Esophagus squamous epithelium (tissue), 5 donors: ENCODE measurements at places on chromosomes 1 and 21.

- DNase-seq: no peak
These were observed 10.5 kb downstream of the SNAP47 start for GRCh38 chr1:227745568-227746265.

DNA sequence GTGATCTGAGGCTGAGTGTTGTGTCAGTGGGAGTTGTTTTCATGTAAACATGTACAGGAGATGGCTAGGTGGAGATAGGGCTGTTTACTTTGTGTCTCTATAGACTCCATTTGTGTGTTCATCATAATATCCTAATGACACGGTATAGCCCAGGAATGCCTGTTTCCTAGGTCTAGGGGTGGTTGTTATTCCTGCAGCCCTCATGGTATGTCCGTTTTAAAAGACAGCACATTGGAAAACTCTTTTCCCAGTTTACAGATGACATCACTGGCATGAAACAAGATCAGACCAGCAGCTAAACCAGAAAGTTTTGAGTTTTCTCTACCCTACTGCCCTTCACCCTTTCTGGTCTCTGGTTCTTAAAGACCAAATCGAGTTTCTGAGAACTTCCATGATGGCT is 227.3 kb upstream of the TMEM51 start:
- DNase-seq: no peak

DNA sequence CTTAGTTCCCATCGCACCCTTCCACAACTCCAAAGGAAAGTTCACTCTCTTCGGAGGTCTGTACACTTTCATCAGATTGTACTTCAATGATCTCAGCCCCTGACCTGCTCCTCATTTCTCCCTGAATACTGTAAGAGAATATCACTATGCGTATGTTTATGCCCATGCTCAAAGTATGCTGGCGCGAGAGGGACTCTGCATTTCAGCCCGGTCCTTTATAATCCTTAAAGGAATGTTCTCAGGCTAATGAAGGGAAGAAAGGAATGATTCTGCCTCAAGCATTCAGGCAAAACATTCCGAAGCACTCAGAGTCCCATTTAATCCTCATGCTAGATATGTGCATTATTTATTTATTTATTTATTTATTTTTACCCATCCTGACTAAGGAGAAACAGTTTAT is 76.8 kb downstream of the PLD5 start:
- no peak for DNase-seq

- DNase-seq: no peak
These were observed 80.0 kb downstream of the DYRK1A start for GRCh38 chr21:37446552-37446951.

- DNase-seq: no peak
These were observed 5.1 kb upstream of the C1orf162 start for GRCh38 chr1:111468717-111469100.

DNA sequence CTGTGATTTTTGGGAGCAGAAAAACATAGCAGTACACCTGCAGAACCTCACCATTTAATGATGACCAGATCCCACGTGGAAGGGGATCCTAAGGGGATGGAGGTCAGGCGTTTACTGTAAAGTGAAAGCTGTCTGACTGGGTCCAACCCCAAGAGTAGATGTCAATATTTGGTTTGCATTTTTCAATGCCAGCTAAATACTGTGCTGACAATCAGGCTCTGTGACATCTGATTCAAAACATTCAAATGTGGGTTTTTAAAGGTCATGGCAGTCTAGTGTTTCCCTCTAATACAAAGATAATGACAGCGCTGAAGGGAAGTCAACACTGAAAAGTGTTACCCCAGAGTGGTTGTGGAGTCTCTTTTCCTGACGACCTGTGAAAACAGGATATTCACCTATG is 68.1 kb downstream of the SPAG17 start:
- no peak for DNase-seq

DNA sequence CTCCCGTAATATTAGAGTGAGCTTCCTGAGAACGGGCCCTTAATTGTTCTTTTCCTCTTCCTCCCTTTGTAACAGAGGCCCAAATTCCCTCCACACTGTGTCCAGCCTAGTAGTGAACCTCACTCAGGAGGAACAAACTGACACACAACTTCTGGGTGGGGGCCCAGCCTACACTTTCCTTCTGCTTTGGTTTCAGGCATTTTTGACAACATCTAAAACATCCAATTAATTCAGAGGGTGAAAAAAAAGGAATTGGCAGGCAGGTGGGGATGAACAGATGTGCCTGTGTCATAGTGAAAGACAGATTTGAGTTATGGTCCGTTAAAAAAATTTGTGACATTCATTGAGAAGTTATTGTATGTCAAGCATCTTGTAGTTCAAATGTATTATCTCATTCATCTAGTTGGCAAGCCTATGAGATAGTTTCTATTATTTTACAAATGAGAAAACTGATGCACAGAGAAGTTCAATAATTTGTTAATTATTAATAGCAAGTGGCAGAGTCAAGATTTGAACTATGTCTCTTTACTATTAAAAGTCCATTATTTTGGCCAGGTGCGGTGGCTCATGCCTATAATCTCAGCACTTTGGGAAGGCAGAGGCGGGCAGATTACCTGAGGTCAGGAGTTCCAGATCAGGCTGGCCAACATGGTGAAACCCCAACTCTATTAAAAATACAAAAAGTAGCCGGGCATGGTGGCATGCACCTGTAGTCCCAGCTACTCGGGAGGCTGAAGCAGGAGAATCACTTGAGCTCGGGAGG is 41.6 kb upstream of the LRIG2 start:
- DNase-seq: no peak

- no peak for DNase-seq
These were observed 101.8 kb downstream of the PRDM16 start for GRCh38 chr1:3170561-3171453.

DNA sequence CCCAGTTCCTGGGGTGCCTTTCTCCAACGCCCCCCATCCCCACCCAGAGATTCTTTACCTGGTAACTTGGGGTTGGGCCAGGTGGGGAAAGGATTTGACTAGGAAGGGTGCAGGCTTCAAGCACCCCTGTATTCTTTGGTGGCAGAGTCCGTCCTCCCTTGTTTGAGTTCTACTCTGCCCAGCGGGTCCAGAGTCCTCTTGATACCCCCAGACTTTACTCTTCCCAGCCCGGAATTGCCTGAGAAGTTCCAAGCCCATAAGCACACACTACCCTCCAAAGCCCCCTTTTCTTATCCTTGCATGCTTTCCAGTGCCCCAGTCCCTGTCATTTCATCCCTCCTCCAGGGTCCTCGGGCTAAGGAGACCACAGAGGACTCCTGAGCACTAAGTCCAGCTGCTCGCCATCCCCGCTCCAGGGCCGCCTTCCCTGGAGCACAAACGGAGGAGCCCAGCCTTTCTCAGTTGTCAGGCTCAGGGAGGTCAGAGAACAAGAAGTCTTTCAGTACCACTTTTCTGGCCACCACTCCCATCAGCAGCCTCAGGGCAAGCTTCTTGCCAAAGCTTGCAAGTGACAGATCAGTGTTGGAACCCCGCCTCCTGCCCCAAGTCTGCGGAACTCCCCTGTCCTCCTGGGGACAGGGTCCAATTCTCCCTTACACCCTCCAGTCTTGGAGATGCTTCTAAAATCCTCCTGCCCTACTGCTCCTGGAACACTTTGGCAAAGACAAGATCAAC is 12.2 kb downstream of the SLC45A3 start:
- no peak for DNase-seq

DNA sequence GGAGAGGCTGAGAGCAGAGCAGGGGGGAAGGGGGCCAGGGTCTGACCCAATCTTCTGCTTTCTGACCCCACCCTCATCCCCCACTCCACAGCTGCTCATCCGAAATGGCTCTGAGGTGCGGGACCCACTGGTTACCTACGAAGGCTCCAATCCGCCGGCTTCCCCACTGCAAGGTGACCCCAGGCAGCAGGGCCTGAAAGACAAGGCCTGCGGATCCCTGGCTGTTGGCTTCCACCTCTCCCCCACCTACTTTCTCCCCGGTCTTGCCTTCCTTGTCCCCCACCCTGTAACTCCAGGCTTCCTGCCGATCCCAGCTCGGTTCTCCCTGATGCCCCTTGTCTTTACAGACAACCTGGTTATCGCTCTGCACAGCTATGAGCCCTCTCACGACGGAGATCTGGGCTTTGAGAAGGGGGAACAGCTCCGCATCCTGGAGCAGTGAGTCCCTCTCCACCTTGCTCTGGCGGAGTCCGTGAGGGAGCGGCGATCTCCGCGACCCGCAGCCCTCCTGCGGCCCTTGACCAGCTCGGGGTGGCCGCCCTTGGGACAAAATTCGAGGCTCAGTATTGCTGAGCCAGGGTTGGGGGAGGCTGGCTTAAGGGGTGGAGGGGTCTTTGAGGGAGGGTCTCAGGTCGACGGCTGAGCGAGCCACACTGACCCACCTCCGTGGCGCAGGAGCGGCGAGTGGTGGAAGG is 17.1 kb upstream of the HDAC1 start:
- DNase-seq: no peak

GRCh38 chr1:153510984-153511410 is 24.8 kb downstream of the S100A6 start:
- DNase-seq: no peak

GRCh38 chr1:88982055-88982454 is 10.4 kb downstream of the KYAT3 start:
- no peak for DNase-seq

DNA sequence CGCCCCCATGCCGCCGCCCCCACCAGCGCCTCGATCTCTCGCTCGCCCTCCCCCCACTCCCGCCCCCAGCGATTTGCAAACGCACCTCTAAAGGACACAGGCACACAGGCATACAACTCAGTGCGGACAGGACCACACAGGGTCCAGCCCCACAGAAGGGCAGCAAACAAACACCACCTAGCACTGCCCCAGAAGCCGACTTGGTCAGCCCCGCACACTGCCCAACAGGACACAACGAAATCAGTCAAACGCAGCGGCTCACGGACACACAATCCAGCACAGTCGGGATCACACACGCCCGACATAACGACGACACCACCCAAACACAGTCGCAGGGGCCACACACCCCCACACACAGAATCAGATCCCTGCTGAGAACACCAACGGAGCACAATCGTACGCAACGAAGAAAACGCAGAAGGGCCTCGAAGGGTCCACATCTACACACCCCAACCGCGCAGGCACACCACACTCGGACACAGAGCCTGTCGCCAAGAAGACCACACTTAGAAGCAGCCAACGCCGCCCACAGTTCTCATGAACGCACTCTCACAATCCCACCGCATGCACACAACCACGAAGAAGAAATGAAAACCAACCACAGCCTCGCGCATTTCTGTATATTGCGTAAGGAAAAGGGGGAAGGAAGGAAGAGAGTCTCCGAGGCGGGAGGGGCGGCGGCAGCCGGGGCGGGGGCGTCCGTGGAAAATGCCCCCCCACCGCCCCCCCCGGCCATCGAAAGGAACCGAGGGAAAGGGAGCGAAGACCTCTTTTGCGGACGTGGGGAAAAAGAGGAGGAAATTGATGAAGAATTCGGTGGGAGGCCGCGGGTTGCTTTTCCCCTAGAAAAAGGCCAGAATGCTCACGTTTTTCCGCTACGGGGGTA is 481 bp downstream of the TAL1 start:
- no peak for DNase-seq

- no peak for DNase-seq
These were observed 719.0 kb downstream of the RWDD3 start for GRCh38 chr1:95953015-95953414.

DNA sequence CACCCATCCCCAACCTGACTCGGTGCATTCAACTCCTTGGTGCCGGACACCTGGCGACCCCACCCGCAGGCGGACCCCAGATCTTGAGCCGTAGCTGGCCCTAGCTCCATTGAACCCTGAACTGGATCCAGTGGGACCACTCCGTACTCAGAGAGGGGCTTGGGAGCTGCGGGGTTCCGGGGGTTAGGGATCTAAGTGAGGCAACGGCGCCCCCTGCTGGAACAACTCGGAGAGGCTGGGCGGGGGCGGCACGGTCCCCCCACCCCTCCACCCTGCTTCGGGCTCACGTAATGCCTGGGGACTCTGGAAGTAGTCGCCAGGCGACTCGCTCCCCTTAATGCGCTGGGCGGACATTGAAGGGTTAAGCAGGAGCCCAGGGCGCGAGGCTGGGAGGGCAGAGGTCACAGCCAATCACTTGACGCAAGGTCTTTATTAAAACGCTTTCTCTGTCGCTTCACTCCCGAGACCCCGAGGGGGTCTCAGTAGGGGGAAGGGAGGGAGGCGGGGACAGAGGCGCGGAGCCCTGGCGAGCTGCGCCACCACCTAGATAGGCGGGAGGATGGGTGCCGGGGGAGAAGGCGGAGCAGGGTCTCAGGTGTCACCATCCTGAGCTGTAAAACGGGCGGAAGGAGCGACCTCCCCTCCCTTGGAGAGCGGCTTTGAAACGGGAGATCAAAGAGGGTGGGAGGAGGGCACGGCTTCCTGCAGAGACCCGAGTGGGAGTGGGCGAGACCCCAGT is 704 bp upstream of the CRABP2 start:
- DNase-seq: no peak

DNA sequence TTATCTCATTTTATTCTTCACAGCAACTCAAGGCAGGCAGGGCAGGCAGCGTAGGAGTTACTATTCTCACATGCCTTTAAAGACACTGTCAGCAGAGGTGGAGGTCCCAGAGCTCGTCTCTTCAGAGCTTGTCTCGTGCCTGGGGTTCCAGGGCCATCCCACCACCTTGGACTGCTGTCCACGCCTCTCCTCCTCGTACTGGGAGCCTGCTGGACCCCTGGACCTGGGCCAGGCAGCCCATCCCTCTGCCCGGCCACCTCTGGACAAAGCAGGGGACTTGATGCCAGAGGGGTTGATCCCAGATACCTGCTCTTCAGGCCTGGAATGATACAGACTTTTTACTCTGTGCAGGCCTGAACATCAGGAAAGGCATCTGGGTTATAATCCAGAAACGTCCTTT is 546.8 kb downstream of the KIF26B start:
- DNase-seq: no peak

DNA sequence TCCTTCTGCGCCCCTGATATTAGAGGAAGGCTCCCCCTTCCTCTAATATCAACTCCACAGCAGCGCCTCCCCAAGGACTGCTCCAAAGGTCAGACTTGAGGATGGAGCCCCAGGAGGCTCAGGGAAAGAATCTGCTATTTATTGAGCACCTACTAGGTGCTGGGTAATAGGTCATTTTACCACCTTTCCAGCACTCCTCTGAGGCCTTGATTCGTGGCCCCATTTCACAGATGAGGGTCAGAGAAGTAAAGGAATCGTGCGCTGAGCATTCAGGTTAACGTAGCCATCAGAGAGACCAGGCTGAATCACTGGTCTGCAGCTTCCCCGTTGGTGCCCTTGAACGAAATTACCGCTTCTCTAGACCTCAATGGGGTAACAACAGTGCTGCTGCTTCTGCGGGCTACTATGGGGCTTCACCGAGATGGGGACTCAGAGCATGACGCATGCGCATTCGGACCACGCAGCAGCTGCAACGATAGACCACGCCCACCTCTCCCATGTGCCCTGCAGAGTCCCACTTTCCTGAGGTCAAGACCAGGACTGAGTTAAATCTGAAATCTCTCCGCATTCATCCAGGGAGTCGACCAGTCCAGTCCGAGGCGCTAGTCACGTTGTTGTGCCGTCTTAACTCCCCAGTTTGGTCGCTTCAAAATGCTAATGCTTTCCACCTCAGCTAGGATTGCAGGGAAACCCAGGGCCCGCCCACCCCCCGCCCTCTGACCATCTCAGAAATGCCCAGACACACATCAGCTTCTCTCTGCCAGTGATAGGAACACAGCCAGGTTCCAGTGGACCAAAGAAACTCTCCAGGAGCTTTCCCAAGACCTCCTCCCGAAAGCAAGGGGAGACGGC is 12.9 kb downstream of the CAMK2N1 start:
- DNase-seq: no peak
